ENCODE measurements at places on chromosomes 6 and 20.
A peak's percentile ranks its signal among the peaks of the same experiment; 100 is the strongest.

GRCh38 chr6:134317471-134318131 is at the start of gene SGK1:
Gene SGK1, minus strand, starts transcription at chr6:134318112. Its CDS starts 652 bp downstream, at chr6:134317460.
- DNase-seq: no peak

DNA sequence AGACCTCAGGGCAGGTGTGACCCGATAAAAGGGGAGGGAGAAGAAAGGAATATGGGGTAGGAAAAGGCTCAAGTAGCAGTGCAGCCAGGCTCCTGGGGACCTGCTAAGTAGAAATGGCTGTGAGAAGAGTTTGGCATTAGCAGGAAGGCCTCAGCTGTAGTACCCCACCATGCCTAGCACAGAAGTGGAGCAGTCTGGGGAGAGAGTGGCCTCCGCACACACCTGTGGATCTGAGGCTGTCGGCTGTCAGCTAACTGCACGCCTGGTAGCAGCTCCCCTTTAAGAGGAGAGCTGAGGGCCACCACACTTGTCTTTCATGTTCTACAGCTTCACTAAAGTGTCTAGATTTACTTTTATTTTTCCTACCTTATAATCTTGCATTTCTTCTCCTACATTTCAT is 24.6 kb downstream of the PDE7B start:
- DNase-seq: no peak

GRCh38 chr6:140494321-140495108 is 1120.1 kb upstream of the CITED2 start:
- DNase-seq: no peak

DNA sequence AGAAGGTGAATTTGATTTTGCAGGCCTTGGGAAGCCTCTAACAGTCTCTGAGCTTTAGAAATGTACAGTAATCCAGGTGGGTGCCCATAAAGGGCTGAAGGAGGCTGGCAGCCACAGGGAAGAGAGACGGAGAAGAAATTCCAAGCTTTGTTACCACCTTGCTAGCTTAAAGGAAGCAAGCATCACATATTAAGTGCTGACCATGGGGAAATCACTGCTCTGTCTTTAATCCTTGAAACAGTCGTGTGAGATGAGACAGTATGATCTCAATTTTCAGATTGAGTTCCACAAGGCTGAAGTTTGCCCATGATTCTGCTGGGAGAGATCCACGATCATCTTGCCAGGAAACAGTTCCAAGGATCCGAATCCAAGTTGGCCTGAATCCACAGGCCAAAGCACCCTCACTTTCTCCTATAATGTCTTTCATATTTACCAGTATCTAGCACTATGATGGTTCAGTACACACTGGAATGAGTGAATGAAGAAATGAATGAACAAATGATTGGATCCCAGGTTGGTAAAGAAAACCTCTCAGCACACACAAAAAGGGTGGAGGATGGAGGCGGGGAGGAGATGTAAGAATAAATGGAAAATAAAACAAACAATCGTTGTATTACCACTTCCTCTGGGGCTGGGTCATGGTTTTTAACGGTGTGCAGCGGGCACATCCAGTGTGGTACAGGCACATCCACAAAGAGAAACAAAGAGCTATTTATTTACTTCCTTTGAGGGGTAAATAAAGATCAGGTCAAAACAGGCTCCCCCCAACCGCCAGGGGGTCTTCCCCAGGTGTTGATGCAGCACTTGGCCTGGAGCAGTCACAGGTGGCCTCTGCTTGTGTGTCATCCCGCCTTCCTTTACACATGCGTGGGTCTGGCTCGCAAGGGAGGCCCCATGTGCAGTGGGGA is 28.2 kb upstream of the TAF8 start:
- peak; percentile 56 for DNase-seq

DNA sequence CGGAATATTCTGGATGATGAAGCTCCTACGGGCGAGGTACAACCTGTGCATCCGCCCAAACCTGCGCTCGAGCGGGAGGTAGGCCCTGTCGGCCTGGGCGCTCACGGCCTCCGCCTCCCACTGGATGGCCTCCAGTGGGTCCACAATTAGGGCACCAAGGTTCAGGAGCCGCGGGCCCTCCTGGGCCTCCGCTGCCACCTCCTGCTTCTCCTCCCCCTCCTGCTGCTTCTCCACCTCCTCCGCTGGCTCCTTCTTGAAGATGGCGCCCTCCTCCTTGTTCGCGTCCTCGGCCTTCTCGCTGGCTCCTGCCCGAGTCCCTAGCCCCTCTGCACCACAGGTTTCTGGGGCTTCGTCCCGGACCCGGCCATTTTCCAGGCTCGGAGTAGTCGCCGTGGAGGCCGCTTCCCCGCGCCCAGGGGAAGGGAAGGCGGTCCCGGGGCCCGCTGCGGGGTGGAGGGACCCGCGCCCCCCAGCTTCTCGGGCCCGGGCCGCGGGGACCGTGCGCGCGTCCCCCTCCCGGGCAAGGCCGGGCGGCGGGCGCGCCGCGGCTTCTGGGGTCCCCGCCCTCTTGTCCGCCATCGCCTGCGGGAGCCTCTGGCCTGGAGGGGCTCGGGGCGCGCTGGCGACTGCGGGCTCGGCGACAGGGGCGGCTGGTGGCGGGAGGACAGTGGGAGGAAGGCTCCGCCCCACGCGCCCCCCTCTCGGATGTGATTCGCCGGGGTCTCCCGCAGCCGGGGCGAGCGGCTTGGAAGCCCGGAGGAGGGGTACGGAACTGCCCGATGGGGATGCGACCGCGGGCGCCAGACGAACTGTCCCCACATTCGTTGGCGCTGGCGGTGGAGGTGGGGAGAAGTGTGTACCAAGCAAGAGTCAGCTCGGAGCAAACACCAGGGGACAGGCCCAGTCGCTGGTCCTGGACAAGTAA is 17.6 kb downstream of the PLAGL2 start:
- DNase-seq: no peak

DNA sequence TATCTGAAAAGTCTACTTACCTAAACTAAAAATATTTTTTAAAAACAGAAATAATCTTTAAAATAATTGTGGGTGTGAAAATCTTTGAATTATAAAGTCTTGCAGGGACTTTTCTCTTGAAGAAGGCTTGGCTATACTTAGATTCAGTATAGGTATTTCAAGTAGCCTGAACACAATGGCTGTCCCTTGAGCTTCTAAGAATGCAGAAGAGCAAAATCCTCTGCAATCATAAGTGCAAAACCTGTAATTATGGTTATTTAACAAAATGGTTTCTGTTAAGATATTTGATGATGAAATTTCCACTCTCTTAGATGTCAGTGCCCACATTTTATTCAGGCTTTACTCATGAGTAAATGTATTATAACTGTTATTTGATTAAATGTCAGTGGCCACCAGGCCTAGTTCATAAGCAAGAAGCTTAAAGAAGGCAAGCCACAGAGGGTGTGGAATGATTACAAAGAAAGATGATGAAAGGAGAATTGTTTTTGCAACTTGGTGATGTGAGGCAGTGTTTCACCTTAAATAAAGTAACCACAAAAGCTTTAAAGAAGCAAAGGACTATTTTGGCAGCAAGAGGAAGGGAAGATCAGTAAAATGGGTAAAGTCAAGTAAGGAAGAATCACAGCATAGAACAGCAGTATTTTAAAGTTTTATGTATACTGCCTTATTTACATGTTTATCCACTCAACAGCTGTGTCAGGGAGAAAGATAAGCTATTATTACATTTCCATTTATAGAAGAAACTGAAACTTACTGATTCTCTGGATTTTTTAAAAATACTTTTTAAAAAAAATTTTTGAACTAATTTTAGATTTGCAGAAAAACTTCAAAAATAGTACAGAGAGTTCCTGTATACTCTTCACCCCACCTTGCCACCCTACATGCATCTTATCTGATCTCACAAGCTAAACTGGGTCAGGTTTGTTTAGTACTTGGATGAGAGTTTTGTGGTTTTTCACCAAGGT is 351.2 kb upstream of the RUNX2 start:
- no peak for DNase-seq

DNA sequence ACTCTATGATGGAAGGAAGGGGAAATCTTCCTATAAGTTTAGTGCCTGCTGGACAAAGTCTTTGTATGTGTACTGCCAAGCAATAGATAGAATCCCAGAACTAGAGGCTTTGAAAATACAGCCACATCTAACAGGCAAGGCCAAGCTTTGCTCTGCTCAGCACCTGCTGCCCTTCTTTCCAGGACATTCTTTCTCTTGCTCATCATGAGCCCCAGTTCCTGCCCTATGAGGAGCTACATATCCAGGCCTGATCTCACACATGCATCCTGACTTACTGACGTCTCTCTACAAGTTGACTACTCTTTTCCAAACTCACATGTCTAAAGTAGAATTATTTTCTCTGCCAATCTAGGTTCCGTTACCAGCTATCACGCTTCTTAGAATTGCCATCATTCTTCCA is 64.5 kb upstream of the ENPP5 start:
- no peak for DNase-seq

GRCh38 chr20:50799890-50800550 is 5.2 kb downstream of the BCAS4 start:
- DNase-seq: no peak

DNA sequence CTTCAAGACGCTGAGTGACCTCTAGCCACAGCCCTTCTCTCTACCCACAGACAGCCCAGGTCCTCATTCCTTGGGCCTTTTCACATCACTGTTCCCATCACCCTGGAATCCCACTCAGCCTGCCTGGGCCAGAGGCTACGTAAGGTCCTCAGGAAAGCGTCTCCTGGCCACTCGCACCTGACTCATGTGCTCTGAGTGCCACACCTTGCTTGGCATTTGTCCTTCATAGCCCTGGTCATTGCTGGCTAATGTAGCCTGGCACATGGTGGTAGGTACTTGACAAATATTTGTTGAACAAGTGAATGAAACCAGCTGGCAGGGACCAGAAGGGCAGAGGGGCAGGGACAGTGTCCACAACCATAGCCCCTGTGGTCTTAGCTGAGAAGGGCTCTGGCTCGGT is 50.6 kb upstream of the FANCE start:
- no peak for DNase-seq

- peak; percentile 52 for DNase-seq
These were observed 532 bp upstream of the PM20D2 start for GRCh38 chr6:89145091-89145955.

GRCh38 chr6:26311012-26311384 is 54.0 kb upstream of the BTN3A2 start:
- DNase-seq: no peak

GRCh38 chr6:3522561-3523260 is 65.9 kb upstream of the SLC22A23 start:
- no peak for DNase-seq

DNA sequence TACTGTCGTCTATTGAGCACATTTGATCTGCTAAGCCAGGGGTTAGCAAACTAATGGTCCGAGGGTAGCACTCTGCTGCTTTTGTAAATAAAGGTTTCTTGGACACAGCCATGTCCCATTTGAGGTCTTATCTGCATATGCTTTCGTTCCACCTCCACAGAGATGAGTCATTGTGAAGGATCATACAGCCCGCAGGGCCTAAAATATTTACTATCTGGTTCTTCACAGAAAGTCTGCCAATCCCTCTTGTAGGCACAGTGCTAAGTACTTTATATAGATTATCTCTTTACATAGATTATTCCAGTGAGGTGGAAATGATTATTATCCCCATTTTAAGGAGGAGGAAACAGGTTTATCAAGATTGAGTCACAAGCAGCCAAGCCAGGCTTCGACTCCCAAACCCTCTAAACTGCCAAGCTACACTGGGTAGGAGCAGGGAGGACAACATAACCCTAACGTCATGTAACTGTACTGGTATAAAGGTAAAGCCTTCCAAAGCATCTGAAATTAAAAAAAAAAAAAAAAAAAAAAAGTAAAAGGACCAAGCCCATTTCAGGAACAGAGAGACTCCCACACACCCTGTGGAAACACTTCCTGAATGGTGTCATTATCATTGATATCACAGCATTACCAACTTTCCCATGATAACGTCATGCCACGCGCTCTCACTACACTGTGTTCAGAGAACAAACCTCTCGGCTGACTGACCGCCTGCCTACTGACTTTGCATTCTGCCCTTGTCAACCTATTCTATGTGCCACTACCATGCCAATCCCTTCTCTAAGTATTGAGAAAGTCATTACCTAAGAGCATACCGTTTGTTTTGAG is 101.0 kb downstream of the KIF16B start:
- no peak for DNase-seq

GRCh38 chr6:149859368-149859767 is 4.8 kb downstream of the LRP11 start:
- no peak for DNase-seq

- DNase-seq: no peak
These were observed 912 bp upstream of the DIDO1 start for GRCh38 chr20:62927128-62927705.

- no peak for DNase-seq
These were observed 30.2 kb downstream of the CHRNA4 start for GRCh38 chr20:63330940-63331339.

- no peak for DNase-seq
These were observed 7.6 kb upstream of the SYNDIG1 start for GRCh38 chr20:24461848-24462247.

DNA sequence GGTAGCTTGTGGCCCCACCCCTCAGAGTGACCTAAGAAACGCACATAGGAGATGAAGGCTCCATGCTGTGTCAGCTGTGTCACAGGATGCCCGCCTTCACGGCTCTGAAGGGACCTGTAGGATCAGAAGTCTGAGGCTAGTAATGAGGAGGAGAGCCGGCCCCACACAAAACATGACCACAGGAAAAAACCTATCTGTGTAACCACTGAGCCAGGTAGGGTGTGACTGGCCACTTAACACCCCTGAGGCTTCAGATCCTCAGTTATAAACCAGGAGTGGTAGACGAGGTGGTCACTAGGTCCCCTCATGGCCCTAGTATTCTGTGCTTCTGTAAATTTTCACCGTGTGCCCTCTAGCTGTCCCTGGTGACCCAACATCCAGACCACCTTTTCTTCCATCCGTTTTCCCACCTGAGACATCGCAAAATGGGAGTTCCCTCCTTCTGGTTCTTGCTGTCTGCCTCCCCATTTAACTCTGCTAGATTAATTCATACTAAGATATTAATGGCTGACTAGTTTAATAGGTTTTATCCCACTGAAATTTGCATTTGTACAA is 52.8 kb downstream of the TBC1D7 start:
- no peak for DNase-seq

DNA sequence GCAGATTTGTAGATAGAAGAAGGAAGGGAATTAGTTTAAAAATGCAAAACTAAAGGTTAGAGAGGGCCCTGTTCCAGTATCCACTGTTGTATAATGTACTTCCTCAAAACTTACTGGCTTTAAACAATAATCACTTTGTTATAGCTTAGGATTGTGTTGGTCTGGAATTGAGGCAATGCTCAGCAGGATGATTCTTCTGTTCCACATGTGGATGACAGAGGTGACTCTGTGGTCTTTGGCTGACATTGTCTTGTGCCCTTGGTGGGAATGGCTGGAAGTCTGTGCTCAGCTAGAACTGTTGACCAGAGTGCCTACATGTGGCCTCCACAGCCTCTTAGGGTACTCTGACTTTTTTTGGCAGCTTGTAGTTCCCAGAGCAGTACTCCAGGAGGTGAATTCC is 143.4 kb downstream of the AIG1 start:
- DNase-seq: no peak

GRCh38 chr6:22476811-22477390 is 92.5 kb upstream of the HDGFL1 start:
- no peak for DNase-seq

- DNase-seq: no peak
These were observed 12.5 kb downstream of the PTK7 start for GRCh38 chr6:43088654-43089056.

- DNase-seq: no peak
These were observed 39.1 kb downstream of the TMX4 start for GRCh38 chr20:7980332-7981046.
